Activated naive CD8-positive, alpha-beta T cell treated with anti-CD3 and anti-CD28 coated beads, Interleukin-2, amount 50 U/mL, for 16 hours (primary cell): ENCODE measurements at places on chromosomes 6 and 20.

DNA sequence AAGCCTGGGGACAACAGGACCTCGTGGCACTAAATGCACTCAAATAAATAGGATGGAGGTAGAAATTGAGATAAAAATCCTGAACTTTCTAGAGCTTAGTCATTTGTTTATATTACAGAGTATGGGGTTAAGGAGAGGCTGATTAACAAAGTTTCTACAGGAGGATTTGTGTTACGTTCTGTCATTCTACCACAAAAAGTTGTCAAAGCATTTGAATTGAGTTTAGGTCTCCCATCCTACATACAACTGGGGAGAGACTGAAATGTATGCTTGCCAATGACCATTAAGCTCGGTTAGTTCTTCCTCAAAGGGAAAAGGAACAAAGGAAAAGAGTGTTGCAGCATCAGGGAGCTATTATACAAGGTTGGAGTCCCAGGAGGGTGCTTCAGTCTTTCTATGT is 597.9 kb downstream of the COL12A1 start:
- no peak for DNase-seq

GRCh38 chr6:23245572-23245971 is 676.2 kb downstream of the HDGFL1 start:
- DNase-seq: no peak

DNA sequence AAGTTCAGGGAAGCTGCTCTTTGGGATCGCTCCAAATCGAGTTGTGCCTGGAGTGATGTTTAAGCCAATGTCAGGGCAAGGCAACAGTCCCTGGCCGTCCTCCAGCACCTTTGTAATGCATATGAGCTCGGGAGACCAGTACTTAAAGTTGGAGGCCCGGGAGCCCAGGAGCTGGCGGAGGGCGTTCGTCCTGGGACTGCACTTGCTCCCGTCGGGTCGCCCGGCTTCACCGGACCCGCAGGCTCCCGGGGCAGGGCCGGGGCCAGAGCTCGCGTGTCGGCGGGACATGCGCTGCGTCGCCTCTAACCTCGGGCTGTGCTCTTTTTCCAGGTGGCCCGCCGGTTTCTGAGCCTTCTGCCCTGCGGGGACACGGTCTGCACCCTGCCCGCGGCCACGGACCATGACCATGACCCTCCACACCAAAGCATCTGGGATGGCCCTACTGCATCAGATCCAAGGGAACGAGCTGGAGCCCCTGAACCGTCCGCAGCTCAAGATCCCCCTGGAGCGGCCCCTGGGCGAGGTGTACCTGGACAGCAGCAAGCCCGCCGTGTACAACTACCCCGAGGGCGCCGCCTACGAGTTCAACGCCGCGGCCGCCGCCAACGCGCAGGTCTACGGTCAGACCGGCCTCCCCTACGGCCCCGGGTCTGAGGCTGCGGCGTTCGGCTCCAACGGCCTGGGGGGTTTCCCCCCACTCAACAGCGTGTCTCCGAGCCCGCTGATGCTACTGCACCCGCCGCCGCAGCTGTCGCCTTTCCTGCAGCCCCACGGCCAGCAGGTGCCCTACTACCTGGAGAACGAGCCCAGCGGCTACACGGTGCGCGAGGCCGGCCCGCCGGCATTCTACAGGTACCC is at the start of gene ESR1:
Gene ESR1, plus strand, starts transcription at position 170 of the 858 bp plus-strand sequence. Its CDS starts 231 bp downstream, at position 401.
- no peak for DNase-seq

DNA sequence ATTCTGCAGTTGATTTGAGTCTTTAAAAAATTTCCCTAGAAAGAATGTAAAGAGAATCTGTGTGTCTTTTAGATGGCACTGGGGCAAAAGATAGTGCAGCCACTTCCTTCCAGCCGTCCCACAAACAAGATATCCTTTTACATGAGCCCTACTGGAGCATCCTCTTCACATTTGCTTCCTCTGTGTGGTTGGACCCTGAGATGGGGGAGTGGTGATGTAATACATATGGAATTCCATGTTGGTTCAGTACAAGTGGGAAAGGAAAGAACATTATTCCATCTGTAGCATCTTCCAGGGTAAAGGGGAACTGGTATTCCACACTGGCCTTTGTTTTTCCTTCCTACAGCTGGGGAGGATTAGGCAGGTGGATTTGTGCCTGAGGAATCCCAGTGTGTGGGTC is 78.9 kb upstream of the ISM1 start:
- no peak for DNase-seq

GRCh38 chr20:56458206-56458821 is 10.1 kb upstream of the RTF2 start:
- DNase-seq: no peak

DNA sequence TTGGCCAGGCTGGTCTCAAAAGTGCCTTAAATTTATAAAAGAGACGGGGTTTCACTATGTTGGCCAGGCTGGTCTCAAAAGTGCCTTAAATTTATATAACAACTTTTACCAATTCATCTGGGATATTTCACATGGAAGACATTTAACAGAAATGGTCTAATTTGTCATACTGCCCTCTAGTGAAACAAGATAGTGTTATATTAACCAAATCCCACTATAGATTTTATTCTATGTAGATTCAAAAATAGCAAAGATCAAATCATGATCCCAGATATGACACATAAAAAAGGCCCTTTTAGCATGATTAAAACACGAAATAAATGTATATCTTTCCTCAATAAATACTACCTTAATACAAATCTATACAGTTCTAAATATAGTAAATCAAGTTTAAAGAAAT is 102.8 kb upstream of the TFAP2D start:
- DNase-seq: no peak
